Pericardium fibroblast (primary cell): ENCODE measurements at places on chromosomes 7 and 10. TPM values are rescaled to one million over a fixed set of nuclear protein-coding genes. Genes with fewer than 3 reads are reported as not detected.

Gene AIFM2
- 5.4 and 8.9 TPM in 2 replicates for total RNA-seq

Gene SFMBT2
- 1.3 and 1.5 TPM in 2 replicates for total RNA-seq

Gene LRRC18
- total RNA-seq: not detected in 2 replicates

Gene HOXA9
- total RNA-seq: 4.0 TPM in 1 of 2 replicates, not detected in the other

Gene LRRC4
- total RNA-seq: 0.09 and 0.12 TPM in 2 replicates

Gene GRID2IP
- total RNA-seq: 0.09 TPM in 1 of 2 replicates, not detected in the other

Gene CREB5
- total RNA-seq: 1.0 and 2.2 TPM in 2 replicates

Gene FBXL15
- 11.4 and 17.8 TPM in 2 replicates for total RNA-seq

Gene UPP1
- 18.2 and 23.7 TPM in 2 replicates for total RNA-seq

Gene ACSM6
- total RNA-seq: not detected in 2 replicates

Gene ODAD2
- 0.47 TPM in 1 of 2 replicates, not detected in the other for total RNA-seq

Gene LIPF
- total RNA-seq: not detected in 2 replicates

Gene ZNF716
- total RNA-seq: not detected in 2 replicates

Gene NME8
- total RNA-seq: not detected in 2 replicates

Gene AKR1B15
- not detected in 2 replicates for total RNA-seq

Gene CEP55
- 0.94 and 1.9 TPM in 2 replicates for total RNA-seq

Gene ZNF786
- 3.5 and 4.1 TPM in 2 replicates for total RNA-seq

Gene EIF3A
- total RNA-seq: 64.4 and 78.4 TPM in 2 replicates

Gene CLDN12
- 9.1 and 17.4 TPM in 2 replicates for total RNA-seq

Gene ASB10
- total RNA-seq: not detected in 2 replicates

Gene ZNF777
- 12.8 and 14.0 TPM in 2 replicates for total RNA-seq

Gene AGR2
- not detected in 2 replicates for total RNA-seq

Gene SPDYE1
- total RNA-seq: not detected in 2 replicates

Gene FAM149B1
- 7.1 and 14.7 TPM in 2 replicates for total RNA-seq

Gene HECW1
- total RNA-seq: 0.17 and 0.35 TPM in 2 replicates

Gene SLC39A12
- not detected in 2 replicates for total RNA-seq

Gene STOX1
- 0.09 and 0.82 TPM in 2 replicates for total RNA-seq

Gene CTAGE15
- total RNA-seq: not detected in 2 replicates

Gene PTPRN2
- total RNA-seq: 1.5 and 3.5 TPM in 2 replicates

Gene SFR1
- total RNA-seq: 4.1 and 4.4 TPM in 2 replicates

Gene TMEM184A
- not detected in 2 replicates for total RNA-seq

Gene ASAH2
- total RNA-seq: 0.09 and 0.47 TPM in 2 replicates

Gene TEX47
- total RNA-seq: not detected in 2 replicates

Gene CTNNA3
- total RNA-seq: not detected in 2 replicates

Gene CREB3L2
- total RNA-seq: 17.2 and 18.6 TPM in 2 replicates

Gene HOXA11
- 4.0 TPM in 1 of 2 replicates, not detected in the other for total RNA-seq

Gene FBXO24
- total RNA-seq: 0.12 TPM in 1 of 2 replicates, not detected in the other

Gene CH25H
- 0.23 and 1.6 TPM in 2 replicates for total RNA-seq

Gene SCRN1
- total RNA-seq: 80.6 and 92.5 TPM in 2 replicates

Gene HTR7
- 0.35 and 5.5 TPM in 2 replicates for total RNA-seq

Gene ADIRF
- total RNA-seq: 1.1 and 6.7 TPM in 2 replicates

Gene BMPER
- 26.4 and 28.2 TPM in 2 replicates for total RNA-seq

Gene PLAC9
- total RNA-seq: 219 and 260 TPM in 2 replicates

Gene KIAA1549
- total RNA-seq: 0.82 and 3.9 TPM in 2 replicates

Gene WBP1L
- 63.7 and 76.1 TPM in 2 replicates for total RNA-seq

Gene PAX2
- total RNA-seq: not detected in 2 replicates

Gene PIK3CG
- not detected in 2 replicates for total RNA-seq

Gene GNAI1
- 24.9 and 44.3 TPM in 2 replicates for total RNA-seq

Gene VPS37D
- 4.1 and 7.0 TPM in 2 replicates for total RNA-seq
